ENCODE measurements at places on chromosomes 4 and X. TPM values are rescaled to one million over a fixed set of nuclear protein-coding genes. Genes with fewer than 3 reads are reported as not detected.

DNA sequence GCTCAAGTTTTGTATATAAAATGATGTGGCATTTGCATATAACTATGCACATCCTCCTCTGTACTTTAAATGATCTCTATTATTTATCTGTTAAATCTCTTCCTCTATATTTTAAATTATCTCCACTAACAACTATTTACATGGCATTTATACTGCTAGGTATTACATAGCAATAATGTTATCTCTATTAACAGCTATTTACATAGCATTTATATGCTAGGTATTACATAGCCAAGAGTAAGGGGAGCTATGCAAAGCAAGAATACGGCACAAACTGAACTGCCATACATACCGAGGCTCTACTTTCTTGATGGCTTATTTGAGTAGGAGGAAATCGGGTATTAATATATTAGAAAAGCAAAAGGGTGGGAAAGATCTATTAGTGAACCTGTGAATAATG is 12.7 kb downstream of the RPS6KA6 start:
- no peak for DNase-seq

- no peak for DNase-seq
Observed at GRCh38 chr4:139933104-139933503, 220.9 kb downstream of the MAML3 start.

DNA sequence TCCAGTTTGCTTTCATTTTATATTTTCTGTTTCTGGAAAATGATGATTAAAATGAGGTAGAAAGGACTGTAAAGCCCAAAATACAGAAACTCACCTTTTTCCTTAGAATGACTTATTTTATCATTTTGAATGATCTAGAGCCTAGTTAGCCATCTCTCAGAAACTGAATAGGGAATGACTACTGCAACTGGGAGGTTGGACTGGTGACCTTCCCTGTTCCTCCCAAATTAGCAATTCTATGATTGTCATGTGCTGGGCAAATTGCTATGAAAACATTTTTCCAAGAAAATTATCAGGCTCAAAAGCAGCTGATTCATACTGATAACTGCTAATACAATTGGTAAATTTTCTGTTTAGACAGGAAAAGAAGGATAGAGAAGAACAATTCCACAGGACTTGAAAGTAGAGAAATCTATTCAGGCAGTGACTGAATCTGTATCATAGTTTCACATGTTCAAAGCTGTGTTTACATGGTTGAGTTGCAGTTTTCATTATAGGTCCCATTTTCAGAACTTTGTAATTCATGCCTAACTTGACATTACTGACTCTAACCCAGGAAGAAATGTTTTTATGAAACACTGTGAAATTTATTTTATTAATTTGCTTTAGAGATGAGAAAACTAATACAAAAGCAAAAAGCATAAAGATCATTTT is 43.4 kb upstream of the SEC24B start:
- DNase-seq, result no peak

DNA sequence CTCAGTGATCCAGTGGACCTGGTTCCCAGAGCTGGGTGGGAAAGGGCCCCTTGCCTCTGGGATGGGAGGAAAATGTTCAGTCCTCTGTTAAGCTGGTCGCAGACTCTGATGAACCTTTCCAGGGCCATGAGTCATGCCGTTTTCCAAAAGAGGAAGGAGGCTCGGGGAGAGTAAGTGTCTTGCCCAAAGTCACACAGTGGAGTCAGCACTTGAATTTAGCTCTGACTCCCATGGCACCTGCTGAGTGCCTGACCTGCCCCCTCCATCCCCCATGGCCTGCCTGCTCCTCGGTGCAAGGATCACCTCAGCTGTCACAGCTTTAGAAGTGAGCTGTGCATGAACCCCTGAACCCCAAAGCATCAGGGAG is 14.0 kb upstream of the KIAA0232 start:
- DNase-seq, result no peak

GRCh38 chr4:148831945-148832344 is 389.7 kb upstream of the NR3C2 start:
- no peak for DNase-seq

GRCh38 chr4:55871299-55871800 is 17.9 kb downstream of the EXOC1 start:
- no peak for DNase-seq

- peak; percentile 40 for DNase-seq
Observed at GRCh38 chr4:42654631-42655268, 2.2 kb downstream of the ATP8A1 start.

DNA sequence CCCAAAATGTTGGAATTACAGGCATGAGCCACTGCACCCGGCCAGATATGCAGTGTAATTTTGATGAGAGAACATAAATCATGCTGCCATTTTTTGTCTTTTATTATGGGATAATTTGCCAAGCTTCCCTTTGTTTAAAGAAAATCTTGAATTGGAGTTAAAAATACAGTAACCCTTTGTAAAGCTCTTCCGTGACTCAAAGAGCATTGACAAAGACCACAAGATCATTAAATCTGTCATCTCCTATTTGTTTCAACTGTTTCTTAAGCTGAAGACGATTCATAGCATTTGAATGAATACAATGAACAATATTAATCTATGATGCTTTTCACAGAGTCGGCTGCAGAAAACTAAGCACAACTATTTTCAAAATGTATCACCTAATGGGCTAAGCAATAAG is 132.6 kb downstream of the ANAPC4 start:
- no peak for DNase-seq

GRCh38 chr4:136355970-136356369 is 1176.3 kb downstream of the PCDH18 start:
- no peak for DNase-seq

DNA sequence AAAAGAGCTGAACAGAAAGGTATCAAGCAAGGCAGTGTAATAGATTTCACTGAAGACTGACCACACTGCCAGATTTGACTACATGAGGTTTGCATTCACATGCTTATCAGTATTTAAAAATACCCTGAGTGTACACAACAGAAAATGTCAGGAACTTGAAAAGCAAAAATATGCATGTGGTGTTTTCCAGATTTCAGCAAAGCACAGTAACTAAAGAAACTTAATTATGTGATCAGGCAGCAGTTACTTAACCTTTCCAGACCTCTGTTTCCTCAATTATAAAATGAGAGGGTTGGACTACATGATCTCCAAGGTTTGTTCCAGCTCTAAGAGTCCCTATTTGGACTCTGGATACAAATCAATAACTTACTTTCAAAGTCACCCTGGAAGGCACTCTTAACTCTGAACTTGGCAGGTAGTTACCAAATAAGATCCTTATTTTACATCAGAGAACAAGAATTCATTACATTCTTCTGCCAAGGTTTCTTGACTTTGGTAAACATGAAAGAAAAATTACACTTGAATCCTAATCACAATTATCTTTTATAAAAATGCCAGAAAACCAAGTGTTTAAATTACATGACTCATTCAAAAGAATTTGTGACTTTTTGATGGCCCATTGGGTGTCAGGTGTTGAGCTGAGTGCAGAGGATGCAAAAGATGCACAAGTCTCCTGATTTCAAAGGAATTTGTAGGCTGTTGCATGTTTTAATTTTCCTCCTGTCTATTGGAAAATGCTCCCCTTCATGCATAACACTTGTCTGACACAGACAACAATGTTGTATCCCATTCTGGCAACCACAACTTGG is 241.6 kb downstream of the MGST2 start:
- no peak for DNase-seq

DNA sequence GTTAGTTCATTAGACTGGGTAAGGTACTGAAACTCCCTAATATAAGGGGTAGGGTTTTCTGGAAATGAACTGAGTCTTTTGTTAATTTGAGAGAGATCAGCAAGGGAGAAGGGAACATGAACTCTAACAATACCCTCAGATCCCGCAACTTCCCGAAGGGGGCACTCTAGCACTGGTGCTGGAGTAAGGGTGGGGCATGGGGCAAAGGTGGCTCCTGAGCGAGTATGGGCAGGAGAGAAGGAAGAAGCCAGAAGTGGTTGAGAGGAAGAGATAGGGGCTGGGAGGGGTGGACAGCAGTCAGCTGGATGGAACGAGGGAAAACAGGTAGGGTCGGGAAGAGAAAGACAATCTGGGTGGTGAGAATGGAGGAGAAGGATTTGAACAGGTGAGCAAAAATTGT is 183.2 kb upstream of the MAGEE2 start:
- DNase-seq, result no peak

- peak; percentile 23 for DNase-seq
Observed at GRCh38 chrX:1386338-1387127, 5.4 kb downstream of the SLC25A6 start.

- DNase-seq, result no peak
Observed at GRCh38 chr4:119281393-119281792, 40.5 kb downstream of the FABP2 start.

GRCh38 chr4:85823295-85823694 is 348.3 kb downstream of the ARHGAP24 start:
- DNase-seq, result no peak

GRCh38 chr4:183729069-183729406 is 69.9 kb downstream of the TRAPPC11 start:
- DNase-seq, result no peak

GRCh38 chr4:69078852-69079251 is 17.4 kb upstream of the UGT2B7 start:
- no peak for DNase-seq

GRCh38 chrX:17738737-17739535 is 1.6 kb downstream of the SCML1 start:
- no peak for DNase-seq

GRCh38 chr4:76614589-76614988 is 179.6 kb downstream of the SHROOM3 start:
- DNase-seq, result no peak

DNA sequence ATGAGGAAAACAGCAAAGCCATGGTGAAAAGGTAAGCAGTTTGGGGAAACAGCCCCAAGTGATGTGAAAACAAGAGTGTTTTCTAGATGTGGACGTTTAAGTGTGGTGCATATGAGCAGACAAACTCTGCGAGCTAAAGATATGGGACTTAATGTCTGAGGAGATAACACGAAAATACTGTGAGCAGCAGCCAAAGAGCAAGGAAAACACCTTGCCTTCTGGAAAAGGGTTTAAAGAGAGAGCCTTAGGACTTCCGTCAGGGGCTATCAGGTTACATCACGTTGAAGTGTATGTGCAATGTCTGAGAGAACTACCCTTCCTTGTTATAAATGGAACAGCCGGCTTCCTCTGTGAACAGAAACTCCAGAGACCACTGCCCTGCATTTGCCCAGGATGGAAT is 54.2 kb downstream of the LEF1 start:
- DNase-seq, result no peak

DCTD gene
- total RNA-seq, result 91.6 TPM

ATOH1 gene
- not detected for total RNA-seq

SMIM10 gene
- 6.6 TPM for total RNA-seq

CD38 gene
- 1.1 TPM for total RNA-seq

FGF2 gene
- 22.4 TPM for total RNA-seq

SLC9B1 gene
- 3.8 TPM for total RNA-seq

RLIM gene
- 44.5 TPM for total RNA-seq

F8A3 gene
- 2.1 TPM for total RNA-seq

FBXO8 gene
- 30.6 TPM for total RNA-seq

TTC29 gene
- 1.0 TPM for total RNA-seq
